Cardiac fibroblast (primary cell): ENCODE measurements at places on chromosomes 4 and X.

DNA sequence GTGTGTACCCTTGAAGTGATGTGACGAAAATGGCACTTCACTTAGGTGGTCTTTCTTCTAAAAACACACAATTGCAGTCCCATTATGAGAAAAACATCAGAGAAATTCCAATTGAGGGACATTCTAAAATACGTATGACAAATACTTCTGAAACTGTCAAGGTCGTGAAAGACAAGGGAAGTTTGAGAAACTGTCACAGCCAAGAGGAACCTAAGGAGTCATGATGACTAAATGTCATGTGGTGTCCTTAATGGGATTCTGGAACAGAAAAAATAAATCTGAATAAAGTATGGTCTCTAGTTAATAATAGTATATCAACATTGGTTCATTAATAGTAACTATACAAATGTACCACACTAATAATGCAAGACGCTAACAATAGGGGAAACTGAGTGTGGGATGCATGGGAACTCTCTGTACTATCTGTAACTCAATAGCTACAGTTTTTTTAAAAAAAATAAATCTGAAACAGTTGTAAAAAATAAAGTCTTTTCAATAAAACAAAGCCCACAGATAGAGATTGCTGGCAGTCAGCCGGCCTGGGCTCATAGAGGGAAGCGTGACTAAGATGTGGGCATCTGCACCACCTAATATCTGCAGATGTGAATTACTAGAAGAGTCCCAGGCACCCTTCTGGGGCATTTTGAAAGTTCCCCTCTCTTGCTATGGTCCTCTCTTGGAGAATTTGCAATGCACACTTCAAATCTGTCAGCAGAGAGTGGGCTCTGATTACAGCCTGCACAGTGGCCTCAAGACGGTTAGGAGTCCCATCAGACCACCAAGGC lies 47.6 kb downstream of the MID1IP1 start:
- no peak for DNase-seq

DNA sequence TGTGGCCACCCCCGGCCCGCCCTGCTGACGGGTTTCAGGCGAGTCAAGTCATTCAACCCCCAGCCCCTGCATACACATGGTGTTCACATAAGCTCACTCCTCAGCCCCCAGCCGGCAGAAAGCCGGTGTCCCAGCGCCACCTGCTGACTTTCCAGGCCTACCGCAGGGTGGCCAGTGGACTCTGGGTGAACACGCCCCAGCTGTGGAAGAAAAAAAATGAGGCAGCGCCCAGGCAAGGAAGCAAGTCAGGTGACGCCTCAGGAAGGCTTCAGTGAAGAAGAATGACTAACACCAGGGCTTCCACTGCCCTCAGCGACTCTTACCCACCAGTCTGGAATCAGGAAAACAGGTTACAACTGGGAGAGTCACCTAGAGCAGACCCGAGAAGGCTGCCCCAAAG lies 15.8 kb downstream of the BCAP31 start:
- peak; percentile 83 for DNase-seq

GRCh38 chrX:38482183-38482582 lies 79.2 kb upstream of the TSPAN7 start:
- DNase-seq, result no peak

- DNase-seq, result peak; percentile 84
Observed at GRCh38 chrX:57900975-57901374, 9.3 kb downstream of the ZXDA start.

DNA sequence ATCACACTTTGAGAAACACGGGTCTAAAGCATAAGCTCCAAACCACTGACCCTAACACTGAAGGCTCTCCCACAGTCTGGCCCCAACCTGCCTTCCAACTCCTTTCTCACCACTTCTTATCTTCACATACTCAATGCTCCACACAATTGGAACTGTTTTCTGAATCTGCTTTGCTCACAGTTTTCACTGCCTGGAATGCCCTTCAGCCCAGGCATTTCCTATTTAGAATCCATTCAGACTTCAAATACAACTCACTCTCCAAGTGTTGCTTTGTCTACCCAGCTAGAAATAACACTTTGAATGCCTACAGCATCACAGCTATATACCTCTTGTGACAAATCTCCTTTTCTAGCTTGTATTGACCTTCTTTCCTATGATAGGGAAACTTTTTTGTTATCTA lies 10.2 kb downstream of the OTUD4 start:
- peak; percentile 58 for DNase-seq
